CD4-positive, alpha-beta memory T cell (primary cell): ENCODE measurements at places on chromosomes 2 and 18. TPM values are rescaled to one million over a fixed set of nuclear protein-coding genes. Genes with fewer than 3 reads are reported as not detected.

Gene IHH
- not detected for polyA plus RNA-seq

Gene ASPRV1
- polyA plus RNA-seq: 1.1 TPM

Gene SPOPL
- polyA plus RNA-seq: 0.71 TPM

Gene OSR1
- not detected for polyA plus RNA-seq

Gene ZNF24
- 67.9 TPM for polyA plus RNA-seq

Gene PFN4
- polyA plus RNA-seq: not detected

Gene SUCLG1
- 83.8 TPM for polyA plus RNA-seq

Gene CYTIP
- polyA plus RNA-seq: 163 TPM

Gene CENPA
- not detected for polyA plus RNA-seq

Gene SCG2
- not detected for polyA plus RNA-seq

Gene CHST9
- not detected for polyA plus RNA-seq

Gene REG3A
- not detected for polyA plus RNA-seq
